ENCODE measurements at places on chromosomes 12 and 14.
A peak's percentile ranks its signal among the peaks of the same experiment; 100 is the strongest.

- DNase-seq = no peak
Observed at GRCh38 chr12:23560611-23561010, 388.9 kb downstream of the SOX5 start.

DNA sequence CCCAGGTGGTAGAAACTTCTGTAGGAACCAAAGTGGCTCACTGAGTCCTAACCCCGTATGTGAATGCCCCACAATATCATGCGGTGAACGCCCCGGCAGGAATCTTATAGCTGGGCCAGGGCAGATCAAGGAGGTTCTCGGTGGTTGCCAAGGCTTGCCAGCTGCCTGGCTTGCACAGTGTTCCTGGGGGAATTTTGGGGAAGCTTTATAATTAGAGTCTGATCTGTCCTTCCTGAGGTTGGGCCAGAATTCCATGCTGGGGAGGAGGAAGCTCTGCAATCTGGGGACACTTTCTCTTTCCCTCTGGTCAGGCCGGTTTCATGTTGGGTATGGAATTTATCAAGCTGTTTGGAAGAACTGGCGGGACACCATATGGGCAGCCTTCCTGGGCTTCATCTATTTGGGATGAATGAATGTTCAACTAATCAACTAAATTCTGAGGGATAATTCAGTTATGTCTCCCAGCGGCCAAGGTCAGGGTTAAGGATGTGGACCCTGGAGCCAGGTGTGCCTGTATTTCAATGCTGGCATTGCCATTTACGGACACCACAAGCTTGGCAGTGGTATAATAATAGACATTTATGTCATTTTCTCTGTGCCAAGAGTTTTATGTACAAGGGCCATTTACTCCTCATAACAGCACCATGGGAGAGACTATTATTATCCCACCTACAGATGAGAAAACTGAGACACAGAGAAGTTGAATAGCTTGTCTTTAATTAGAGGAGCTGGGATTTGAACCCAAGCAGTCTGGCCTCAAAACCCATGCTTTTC is 54.3 kb downstream of the SVOP start:
- DNase-seq = no peak

GRCh38 chr12:12693111-12693671 is 2.8 kb downstream of the GPR19 start:
- no peak for DNase-seq

DNA sequence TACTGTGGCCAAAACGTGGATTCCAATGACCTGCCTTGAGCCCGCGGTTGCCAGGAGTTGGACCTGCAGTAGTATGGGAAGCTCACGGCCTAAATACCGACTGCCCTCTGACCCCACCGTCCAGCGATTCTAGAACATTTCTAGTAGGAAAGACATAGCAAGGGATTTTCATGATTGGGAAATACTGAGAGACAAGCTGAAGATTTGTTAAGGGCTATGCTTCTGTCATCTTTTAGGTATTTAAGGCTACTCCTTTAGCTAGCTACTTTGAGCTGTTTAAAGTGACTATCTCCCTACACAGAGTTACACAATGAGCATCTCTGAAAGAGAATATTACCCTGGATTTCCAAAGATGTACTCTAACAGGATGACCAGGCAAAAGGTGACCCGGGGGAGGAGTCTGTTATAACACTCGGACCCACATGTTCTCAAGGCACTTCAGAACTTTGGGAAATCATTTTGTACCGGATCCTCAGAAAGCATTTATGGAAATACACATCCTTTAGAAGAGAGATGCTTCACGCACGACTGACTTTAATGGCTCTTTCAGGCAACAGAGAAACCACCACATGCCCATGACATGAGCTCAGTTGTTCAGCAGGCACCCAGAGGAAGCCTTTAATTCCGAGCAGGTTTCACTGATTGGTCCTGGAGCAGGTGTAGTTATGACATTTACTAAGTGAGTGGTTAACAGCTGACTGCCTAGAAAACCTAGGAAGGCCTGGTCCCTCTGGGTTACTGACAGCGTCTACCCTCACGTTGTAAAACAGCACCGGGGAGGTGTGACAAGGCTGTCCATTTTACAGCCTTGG is 4.2 kb downstream of the BAG5 start:
- peak; percentile 73 for DNase-seq

- DNase-seq = no peak
Observed at GRCh38 chr12:110007881-110008280, 8.7 kb downstream of the ANKRD13A start.

DNA sequence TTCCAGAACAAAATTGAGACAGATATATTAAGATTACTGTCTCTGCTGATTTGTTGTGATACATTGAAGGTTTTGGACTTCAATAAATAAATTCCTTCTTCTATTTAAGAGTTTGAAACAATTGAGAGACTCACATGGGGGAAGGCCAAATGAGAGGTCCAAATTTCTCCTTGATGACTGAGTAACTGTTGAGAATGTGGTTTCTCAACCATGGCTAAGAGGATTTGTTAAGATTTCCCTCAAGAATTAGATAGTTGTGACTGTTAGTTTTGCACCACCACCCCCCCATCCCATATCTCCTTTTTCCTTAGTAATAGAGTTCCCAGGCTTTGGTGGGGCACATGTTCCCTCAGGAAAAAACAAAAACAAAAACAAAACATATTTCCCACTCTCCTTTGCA is 47.7 kb upstream of the IGF1 start:
- DNase-seq = no peak

GRCh38 chr12:52260361-52261207 is 13.9 kb upstream of the KRT86 start:
- no peak for DNase-seq

DNA sequence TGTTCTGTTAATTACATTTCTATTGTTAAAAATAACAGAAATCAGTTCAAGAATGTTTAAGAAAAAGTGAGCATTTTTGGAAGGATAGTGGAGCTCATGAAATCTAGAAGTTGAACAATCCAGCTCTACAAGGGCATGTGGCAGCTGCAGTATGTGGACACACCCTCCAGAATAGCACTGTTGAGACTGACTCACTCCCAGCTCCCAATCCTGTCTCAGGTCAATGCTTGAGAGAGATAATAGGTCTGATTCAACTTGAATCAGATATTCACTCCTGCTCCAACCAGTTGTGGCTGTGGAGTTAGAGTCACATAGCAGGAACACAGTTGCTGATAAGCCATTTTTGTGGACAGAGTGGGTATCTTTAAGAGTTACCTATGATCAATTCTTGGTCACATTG is 113.0 kb upstream of the NTF3 start:
- no peak for DNase-seq

- DNase-seq = no peak
Observed at GRCh38 chr12:123056053-123056452, 75.6 kb downstream of the ARL6IP4 start.

DNA sequence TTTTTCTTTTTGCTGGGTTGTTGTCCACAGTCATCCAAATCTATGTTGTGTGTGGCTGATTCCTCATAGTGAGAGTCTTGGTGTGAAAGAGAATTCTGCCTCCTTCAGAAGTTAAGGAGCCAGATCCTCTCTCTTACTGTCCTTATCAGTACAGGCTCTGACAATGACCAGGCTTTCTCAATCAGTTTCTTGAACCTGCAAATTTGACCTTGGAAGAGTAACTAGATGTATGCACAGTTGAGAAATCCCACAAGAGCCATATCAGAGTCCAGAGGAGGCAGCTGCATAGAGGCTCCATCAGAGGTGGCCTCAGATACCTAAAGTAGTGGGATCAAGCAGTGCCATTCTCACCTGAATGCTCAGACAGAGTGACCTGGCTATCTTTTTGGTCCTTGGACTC is 5.5 kb upstream of the GALC start:
- no peak for DNase-seq

DNA sequence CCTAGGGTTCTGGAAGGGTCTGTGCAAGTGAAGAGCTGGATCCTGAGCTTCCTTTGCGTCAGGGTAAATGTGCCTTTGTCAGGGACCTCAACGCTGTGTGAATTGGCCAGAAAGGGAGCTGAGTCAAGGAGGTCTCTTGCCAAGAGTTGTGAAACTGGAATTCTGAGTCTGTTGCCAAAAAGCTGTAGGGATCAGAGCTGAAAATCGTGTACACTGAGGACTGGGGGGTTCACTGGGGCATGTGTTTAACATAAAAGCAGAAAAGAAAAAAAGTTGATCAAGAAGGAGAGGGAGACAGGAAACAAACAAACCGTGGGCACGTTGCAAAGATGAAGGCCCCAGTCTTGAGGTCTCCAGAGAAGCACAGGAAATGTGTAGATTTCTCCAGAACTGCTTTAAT is 1081.5 kb downstream of the VRK1 start:
- no peak for DNase-seq

GRCh38 chr12:26857465-26858176 is 24.6 kb upstream of the ITPR2 start:
- no peak for DNase-seq

DNA sequence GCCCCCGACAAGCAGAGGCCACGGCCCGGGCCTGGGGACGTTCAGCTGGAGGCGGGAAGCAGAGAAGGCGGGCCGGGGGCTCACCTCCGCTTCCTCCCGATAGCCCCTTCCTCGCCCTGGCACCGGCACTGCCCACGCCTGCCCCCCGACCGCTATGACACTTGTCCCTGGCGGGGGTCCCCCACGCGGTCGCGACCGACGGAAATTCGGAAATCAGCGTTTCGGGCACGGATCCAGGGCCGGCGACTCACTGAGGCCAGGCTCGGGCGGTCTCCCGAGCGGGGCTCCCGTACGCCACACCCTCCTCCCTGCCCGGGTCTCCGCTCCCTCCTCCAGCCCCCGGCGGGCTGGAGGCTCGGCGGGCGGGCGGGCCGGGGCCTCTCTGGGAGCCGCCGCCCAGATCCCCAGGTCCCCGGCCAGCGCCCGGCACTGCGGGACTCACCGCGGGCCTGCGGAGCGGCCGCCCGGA is 581 bp downstream of the PITPNM2 start:
- DNase-seq = no peak

- no peak for DNase-seq
Observed at GRCh38 chr12:105748806-105749600, 389.8 kb downstream of the NUAK1 start.

- DNase-seq = no peak
Observed at GRCh38 chr12:118145113-118145797, 9.3 kb downstream of the PEBP1 start.

- no peak for DNase-seq
Observed at GRCh38 chr12:85509857-85510256, 229.8 kb downstream of the ALX1 start.

GRCh38 chr12:71848212-71848611 is 8.7 kb downstream of the TBC1D15 start:
- no peak for DNase-seq

- DNase-seq = no peak
Observed at GRCh38 chr12:100858656-100859055, 64.1 kb downstream of the ANO4 start.

GRCh38 chr14:46279327-46279726 is 372.3 kb downstream of the RPL10L start:
- no peak for DNase-seq

DNA sequence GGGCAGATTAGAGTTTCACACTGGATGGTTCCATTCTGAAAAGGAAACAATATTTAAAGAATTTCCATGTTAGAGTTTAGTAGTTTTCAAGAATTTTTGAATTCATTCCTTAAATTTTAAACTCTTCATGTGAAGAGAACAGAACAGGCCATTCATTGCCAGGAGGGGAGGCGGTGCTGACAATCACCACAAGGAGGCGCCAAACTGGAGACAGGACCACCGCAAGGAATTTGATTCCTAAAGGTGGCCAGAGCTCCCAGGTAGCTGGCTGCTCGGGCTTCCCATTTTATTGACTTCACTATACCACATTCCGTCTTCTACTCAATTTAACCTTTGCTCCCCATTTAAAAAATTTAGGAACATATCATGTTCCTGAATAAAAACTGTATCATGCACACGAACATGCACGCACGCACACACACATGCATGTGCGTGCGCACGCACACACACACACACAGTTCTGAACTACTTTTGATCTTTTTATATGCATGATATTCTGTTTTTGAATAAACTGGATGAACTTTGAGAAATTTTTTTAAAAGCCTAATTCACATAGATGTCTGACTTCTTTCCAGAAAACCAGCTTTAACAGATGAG is 101.2 kb downstream of the NELL2 start:
- DNase-seq = no peak

DNA sequence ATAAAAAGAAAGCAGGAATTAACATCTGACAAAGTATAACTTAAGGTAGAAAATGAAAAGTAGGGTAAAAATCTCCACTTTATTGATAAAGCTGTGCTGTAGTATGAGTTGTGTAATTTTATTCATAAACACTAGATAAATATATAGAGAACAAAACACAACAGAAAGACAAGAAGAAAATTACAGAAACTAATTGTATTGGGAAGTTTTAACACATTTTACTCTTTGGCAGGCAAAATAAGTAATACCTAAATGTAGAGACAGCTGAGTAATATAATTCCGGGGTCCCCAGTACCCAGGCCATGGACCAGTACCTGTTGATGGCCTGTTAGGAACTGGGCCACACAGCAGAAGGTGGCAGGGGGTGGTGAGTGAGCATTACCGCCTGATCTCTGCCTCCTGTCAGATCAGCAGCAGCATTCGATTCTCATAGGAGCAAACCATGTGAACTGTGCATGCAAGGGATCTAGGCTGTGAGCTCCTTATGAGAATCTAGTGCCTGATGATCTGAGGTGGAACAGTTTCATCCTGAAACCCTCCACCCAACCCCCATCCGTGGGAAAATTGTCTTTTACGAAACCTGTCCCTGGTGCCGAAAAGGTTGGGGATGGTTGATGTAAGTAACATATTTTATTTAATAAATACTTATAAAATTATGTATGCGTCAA is 84.4 kb upstream of the ETV6 start:
- DNase-seq = no peak

DNA sequence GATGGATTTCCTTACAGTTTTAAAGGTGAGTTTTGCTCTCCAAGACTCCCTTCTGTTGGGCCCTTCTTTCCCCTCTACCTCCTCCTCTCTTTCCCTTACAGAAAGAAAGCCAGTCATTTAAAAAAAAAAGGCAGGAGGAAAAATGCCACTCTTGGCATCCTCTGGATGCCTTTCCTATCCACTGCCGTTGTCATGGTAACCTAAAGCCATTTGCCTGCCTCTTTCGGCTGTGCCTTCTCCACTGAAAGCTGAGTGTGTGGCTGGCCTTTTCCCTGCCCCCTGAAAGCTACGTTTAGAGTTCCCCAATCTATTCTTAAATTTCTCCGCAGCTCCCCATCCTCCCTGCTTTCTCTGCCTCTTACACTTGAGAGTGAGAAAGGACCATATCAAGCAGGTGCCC is 67.1 kb downstream of the TUNAR start:
- no peak for DNase-seq

DNA sequence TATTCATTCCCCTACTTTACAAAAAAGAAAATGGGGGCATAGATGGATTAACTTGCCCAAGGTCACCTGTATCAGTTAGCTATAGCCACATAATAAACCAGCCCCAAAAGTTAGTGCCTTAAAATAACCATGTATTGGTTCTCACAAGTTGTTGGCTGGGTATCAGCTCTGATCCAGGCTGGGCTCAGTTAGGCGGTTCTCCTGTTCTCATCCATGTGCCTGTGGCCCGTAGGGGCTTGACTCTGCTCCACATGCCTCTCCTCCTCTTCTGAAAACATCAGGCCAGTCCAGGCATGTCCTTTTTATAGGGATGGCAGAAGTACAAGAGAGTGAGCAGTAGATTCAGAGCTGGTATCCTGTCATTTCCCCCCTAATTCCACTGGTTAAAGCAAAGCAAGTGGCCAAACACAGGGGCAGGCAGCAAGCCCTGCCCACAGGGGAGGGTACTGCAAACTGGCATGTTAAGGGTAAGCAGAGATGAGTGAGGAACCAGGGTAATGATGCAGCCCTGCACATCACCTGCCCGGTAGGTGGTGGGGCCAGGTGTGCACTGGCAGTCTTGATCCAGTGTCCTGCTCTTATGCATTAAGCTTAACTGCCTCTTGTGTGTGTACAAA is 47.9 kb upstream of the TUNAR start:
- no peak for DNase-seq

Data from NCI-H187 treated with DMSO at 0.1 percent for 48 hours (cell line).